DMS79 treated with DMSO at 0.1 percent for 48 hours (cell line): ENCODE measurements at places on chromosomes 12 and 14.

- DNase-seq, result no peak
Measured at GRCh38 chr12:5222011-5222461, 178.4 kb downstream of the KCNA5 start.

DNA sequence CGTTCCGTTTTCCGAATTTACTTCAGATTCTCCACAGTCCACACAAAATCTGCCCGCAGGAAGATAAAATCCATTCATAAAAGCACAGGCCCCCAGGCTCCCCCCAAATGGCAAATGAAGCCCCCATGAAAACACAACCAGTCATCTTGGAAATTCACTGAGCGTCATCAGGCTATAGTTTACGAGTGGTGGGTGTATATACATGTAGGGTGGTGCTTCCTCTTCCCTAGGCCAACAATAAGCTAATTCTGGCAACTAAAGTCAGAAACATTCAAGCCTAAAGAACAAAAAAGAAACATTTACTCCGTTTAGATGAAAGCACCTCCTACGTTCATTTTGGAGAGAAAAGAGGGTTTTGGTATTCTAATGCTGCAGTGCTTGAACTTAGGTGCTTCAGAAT, 5.8 kb downstream of the GPR68 start:
- DNase-seq, result no peak

DNA sequence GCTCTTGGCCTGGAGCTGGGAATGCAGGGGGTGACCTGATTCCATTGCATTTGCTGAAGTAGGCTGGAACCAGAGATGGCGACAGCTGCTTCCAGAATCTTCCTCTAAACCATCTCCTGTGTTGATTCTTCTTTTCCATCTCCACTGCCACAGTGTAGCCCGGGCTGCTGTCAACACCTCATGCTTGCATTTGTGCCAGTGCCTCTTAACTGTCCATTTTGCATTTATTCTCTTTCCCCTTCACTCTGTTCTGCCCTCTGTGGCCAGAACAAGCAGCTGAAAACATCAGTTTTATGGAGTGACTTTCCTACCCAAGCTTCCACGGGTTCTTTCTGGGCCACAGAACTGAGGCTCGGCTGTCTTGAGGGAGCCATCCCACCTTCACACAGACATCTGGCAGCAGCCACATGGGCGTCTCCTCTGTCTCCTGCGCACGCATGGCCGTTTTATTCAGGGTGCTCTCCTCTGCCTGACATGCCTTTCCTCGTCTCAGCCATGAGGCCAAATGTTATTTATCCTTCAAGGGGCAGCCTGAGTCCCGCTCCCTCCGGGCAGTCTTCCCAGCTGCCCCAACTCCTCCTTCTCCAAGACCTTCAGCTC, 51.7 kb downstream of the SMOC1 start:
- DNase-seq, result no peak

- peak; percentile 17 for DNase-seq
Measured at GRCh38 chr12:57726884-57727757, 11.4 kb downstream of the AGAP2 start.

DNA sequence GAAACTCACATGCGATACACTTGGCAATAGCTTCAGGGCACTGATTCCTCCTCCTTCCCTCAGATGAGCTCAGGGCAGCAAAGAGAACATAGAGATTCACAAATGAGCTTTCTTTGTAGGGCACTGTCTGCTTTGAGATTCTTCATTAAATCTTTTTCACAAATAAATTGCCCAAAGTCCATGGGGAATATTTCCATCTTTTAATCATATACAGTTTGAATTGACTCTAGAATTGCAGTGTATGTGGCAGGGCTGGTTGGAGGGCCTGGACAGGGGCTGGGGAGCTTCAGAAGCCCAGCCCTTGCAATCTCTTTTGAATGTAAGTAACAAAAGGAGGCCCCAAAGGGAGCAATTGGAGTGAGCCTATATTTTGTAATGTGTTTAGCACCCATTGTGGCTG, 197.5 kb downstream of the NOVA1 start:
- DNase-seq, result no peak

DNA sequence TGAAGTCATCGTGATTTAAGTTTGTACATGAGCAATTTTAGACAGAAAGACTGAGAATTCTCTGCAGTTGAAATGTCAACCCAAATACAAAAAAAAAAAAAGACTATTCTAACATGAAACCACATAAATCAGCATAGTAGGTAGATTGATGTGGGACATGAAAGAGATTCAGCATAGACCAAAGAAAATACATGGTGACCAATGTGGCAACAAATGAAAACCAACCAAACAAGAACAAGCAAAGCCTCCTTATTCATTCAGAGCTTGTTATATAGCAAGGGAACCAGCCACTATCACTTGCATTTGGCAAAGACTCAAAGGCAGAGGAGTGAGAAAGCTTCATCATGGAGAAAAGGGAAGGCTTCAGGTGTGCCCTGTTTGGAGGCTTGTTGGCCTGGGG, 144.4 kb upstream of the TMPO start:
- no peak for DNase-seq

- DNase-seq, result no peak
Measured at GRCh38 chr14:103626146-103626850, 2.7 kb upstream of the KLC1 start.

- DNase-seq, result peak; percentile 32
Measured at GRCh38 chr12:56591126-56591525, 39.0 kb downstream of the BAZ2A start.

- DNase-seq, result no peak
Measured at GRCh38 chr12:51901121-51901817, 6.0 kb upstream of the ACVRL1 start.

DNA sequence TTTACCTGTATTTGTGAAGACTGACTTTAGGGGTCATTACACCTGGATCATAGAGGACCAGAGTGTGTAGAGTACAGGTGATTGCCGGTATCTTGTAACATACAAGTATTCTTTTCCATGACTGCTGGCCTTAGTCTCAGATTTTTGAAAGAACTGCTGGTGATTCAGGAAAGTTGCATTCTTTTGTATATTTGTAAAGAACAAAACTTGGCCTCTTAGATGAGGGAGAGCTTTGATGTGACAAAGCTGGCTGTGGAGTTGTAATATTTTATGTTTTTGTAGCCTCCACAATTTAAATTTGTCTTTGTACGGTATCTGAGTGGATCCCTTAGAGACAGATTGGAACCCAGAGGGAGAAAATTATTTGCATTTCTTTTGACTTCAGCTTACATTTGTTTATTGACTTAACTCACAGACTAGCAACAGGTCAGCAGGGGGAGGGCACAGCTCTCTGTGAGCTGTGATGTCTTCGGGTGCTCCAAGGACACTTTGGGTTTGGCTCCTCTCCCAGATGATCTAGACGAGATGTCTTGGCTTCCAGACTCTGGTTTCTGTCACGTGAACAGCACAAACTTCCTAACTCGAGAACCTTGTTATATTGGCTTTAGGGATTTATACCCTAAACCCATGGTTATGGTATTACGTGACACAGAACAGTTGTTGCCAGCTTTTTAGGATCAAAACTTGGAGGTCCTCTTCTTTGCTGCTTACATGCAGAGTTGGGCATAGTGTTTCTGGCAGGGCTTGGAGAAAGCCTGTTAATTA, 65.9 kb downstream of the DAAM1 start:
- DNase-seq, result peak; percentile 97

DNA sequence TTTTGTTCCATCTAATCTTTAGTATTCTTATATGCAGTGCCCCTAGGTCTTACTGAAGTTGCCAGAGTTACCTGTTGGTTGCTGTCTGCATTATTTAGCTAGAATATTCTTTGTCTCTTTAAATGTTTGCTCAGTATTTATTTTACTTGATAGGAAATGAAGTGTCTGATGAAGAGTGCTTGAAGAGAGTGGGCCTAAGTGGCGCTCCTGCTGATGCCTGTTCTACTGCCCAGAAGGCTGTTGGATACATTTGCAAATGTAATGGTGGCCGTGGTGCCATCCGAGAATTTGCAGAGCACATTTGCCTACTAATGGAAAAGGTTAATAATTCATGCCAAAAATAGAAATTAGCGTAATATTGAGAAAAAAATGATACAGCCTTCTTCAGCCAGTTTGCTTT, 18.9 kb downstream of the CMAS start:
- DNase-seq, result peak; percentile 98

- no peak for DNase-seq
Measured at GRCh38 chr12:24561411-24561871, 387.5 kb downstream of the BCAT1 start.
